ENCODE measurements at places on chromosomes 1 and 21.

- DNase-seq: no peak
These were observed at the start of gene NCAM2 for GRCh38 chr21:20997636-20998455. NCAM2 (plus strand) TSS chr21:20998409.

DNA sequence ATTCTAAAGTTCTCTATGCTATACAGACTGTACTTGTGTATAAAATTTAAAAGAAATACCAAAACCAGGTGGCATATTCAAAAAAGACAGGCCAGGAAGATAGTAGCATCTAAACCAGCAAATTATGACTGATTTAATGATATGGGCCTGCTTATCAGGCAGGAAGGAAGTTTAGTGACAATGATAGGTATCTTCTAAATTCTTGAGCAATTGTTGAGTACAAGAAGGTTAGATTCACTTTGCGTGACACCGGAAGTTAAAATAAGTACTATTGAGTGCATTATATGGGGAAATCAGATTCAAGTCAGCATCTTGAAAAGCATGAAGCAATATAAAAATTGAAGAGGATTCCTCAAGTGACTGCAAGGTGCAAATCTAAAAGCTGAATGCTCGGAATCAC lies 186.8 kb upstream of the RGS18 start:
- no peak for DNase-seq

GRCh38 chr1:209490013-209490412 lies 93.5 kb upstream of the CAMK1G start:
- DNase-seq: peak; percentile 51

DNA sequence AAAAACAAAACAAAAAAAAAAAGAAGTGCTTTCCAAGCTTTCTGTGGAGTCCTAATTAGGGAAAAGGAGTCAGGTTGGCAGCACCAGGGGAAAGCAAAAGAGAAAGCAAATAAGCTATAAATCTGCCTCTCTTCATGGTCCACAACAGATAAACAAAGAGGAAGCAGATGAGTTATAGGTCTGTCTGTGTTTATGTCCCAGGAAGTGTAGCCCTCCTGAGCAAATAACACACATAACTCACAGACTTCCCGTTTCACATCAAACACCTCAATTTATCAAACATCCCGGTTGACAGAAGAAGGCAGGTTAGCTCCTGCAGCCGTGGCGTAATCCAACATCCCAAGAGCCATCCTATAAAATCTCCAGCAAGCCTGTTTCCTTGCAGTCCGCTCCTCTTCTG lies 5.6 kb upstream of the SLC2A5 start:
- DNase-seq: peak; percentile 57

- no peak for DNase-seq
These were observed 47.9 kb downstream of the GRIK3 start for GRCh38 chr1:36986241-36986985.

- peak; percentile 16 for DNase-seq
These were observed 26.4 kb upstream of the SYCP1 start for GRCh38 chr1:114828251-114828650.

- DNase-seq: no peak
These were observed 35.9 kb upstream of the NEK2 start for GRCh38 chr1:211711315-211711705.
